ENCODE measurements at places on chromosomes 6 and 20.

- no peak for DNase-seq
Observed at GRCh38 chr6:153780011-153780410, 259.0 kb upstream of the OPRM1 start.

DNA sequence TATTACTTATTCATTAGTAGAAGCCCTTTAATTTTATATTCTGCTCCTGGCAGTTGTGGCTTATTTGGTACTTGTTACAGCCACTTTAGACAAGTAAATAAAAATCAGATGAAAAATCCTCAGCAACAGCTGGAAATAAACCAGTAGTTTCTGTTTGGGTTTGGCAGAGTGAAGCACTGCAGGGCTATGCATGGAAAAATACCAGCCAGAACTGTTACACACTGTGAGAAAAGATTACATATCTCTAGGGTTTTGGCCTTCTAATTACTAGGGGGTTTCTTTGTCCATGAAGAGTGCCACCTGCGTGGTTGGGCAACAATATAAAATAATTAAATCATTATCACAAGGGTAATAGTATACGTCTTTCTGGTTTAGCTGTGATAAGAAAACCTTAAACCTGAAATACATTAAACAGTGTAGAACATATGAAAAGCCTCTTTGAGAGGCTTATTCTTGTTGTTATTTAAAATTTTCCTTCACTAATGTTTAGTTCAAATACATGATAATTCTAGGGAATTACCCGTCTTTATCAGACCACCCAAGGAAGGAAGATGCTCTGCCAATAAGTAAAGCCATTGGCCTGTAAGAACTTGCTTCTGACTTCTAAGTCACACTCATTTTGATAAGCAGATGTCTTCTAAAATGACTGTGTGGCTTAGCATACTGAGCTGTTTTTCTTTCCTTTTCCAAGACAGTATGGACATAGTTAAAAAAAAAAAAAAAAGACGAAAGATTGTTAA lies 320.0 kb upstream of the FLRT3 start:
- no peak for DNase-seq

DNA sequence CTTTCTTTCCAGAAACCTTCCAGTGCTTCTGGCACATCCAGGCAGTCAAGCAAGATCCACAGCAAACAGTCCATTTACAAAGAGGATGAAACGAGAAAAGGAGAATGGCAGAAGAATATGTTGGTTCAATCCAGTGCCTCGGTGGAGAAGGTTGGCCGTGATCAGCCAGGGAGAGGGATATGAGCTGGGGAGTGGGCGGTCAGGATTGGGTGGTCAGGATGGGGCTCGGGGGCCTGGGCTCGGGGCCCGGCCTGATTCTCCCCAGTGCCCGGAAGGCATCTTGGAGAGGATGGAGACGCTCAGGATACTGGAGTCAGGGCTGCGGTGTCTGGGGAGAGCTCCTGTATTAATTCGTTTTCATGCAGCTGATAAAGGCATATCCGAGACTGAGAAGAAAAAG lies 61.3 kb downstream of the EFCAB8 start:
- no peak for DNase-seq

- DNase-seq: no peak
Observed at GRCh38 chr6:6790891-6791290, 202.4 kb downstream of the LY86 start.

DNA sequence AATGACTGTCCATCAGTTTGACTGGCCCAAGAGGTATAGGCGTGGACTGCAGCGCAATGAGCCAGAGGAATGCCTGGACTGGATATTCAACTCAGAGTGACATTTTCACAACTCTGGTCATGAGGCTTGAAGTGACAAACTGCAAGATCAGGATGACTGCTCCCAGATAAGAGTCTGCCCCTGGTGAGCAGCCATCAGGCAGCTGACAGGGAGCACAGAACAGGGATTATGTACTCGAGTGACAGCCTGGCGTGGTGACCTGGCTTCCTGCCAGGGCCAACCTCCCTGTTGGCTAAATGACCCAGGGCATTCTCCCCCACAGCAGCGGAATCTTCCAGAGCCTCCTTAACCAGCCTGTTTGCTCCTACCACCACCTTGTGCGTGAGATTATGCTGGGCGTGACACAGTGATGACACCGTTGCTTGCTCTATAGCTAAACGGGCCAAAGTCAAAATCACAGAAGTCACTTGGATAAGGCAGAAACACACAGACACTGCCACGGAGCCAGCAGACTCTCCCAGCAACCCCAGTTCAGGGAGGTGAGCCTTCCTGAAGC lies 209.1 kb upstream of the JARID2 start:
- no peak for DNase-seq

DNA sequence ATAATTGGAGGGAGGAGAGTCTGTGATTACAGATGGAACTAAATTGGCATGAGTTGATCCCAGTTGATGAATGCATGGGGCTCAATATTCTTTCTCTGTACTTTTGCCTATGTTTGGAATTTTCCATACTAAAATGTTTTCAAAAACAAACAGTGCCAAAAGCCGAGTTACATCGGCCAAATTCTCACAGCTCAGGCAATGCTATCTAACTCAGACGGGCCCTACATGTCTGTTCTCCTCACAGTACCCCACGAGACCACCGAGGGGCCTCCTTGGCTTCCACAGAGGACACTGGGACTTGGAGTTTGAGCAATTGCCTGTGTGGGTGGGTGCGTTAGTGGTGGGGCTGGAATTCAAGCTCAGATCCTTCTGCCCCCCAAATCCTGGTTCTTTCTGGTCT lies 413.2 kb downstream of the CDH26 start:
- DNase-seq: no peak

DNA sequence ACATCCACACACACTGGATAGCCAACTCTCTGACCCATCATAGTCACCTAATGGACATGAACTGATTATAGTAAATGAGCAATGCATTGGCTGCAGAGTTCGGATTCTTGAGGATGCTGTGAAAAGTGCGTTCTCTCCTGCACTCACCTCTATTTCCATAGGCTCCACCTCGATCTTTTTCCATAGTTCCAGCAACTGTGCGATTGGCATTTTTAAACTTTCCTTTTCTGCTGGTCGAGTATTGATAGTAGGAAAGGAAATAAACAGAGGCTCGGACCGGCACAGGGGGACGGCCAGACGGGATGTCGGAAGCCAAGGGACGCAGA lies 94.4 kb downstream of the RNASET2 start:
- DNase-seq: no peak

DNA sequence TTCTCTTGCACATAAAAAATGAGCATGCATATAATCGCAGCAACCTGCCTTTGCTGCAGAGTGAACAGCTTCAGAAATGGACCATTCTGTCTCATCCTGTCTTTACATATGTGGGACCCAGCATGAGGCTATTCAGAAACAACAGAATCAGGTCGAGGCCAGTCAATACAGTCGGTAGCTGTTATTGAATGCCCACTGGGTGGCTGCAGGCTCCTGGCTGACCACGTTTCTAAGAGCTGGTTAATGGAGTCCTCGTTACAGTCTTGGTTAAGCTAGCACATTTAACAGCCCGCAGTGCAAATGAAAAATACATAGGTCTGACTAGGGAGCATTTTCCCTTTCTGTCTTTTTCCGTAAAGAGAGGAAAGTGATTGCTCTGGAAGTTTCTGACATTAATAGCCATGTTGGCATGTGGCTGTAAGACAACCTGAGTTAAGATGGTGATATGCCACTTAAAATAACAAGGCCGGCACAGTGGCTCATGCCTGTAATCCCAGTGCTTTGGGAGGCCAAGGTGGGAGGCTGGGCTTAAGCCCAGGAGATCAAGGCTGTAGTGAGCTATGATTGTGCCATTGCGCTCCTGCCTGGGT lies 75.0 kb downstream of the SHLD1 start:
- no peak for DNase-seq
